ENCODE measurements at places on chromosomes 6 and 20. TPM values are rescaled to one million over a fixed set of nuclear protein-coding genes. Genes with fewer than 3 reads are reported as not detected.
A peak's percentile ranks its signal among the peaks of the same experiment; 100 is the strongest.

The NKAIN4 gene
- 4.8 TPM for total RNA-seq

The SLC17A2 gene
- total RNA-seq, result not detected

The AIF1 gene
- total RNA-seq, result not detected

The MATN4 gene
- not detected for total RNA-seq

The GPRC6A gene
- not detected for total RNA-seq

The HEY2 gene
- total RNA-seq, result 0.34 TPM

The SLC35D3 gene
- not detected for total RNA-seq

The ADGB gene
- not detected for total RNA-seq

The GSTA2 gene
- total RNA-seq, result not detected

The SPATS1 gene
- not detected for total RNA-seq

The TREM1 gene
- not detected for total RNA-seq

The BMP2 gene
- total RNA-seq, result 26.9 TPM

The GNRH2 gene
- 0.48 TPM for total RNA-seq

GRCh38 chr6:39177130-39177529, 52.1 kb downstream of the KCNK5 start:
- no peak for DNase-seq

- no peak for DNase-seq
Measured at GRCh38 chr6:47168180-47168579, 126.0 kb upstream of the ADGRF1 start.

DNA sequence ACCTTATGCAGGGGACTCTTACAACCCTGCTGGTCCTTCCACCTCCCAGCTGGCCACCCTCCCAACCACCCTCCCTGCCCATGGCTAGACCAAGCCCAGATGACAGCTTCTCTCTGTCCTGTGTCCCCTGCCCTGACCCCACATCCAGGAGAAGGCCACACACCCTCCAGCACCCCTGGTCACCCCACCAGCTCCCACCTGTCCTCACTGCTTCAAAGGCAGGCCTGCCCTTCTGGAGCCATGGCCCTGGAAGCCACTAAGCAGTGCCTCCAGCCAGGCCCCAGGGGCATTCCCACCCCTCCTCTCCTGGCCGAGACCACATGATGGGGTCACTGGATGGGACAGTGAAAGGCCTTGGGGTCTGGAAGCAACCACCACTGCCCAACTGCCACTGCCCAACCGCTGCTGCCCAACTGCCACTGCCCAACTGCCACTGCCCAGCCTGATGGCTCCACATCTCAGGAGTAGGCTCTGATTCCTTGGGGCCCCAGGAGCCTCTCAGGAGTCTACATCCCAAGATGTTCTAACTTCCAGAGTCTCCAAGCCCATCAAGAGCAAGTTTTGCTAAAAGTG, 30.5 kb downstream of the UBD start:
- DNase-seq, result no peak

- DNase-seq, result no peak
Measured at GRCh38 chr6:106538145-106538544, 91.2 kb downstream of the RTN4IP1 start.

GRCh38 chr20:41577129-41578009, 40.8 kb downstream of the CHD6 start:
- no peak for DNase-seq

DNA sequence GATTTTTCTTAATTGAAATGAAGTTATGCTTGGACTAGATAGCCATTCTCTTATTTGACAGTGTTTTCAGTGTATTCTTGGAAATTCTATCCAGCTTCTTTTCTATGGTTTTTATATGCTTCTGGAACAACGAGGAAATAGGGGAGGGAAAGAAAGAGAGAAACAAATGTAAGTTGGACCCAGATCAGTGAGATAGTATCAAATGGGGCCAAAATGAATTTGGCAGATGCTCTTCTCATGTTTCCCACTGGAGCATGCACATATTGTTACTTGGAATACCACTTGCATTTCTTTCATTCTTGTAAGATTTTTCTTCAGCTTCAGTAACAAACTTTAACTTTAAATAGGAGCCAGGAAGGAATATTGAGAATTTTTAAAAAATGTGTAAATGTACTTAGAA, 312.3 kb downstream of the PRL start:
- no peak for DNase-seq

DNA sequence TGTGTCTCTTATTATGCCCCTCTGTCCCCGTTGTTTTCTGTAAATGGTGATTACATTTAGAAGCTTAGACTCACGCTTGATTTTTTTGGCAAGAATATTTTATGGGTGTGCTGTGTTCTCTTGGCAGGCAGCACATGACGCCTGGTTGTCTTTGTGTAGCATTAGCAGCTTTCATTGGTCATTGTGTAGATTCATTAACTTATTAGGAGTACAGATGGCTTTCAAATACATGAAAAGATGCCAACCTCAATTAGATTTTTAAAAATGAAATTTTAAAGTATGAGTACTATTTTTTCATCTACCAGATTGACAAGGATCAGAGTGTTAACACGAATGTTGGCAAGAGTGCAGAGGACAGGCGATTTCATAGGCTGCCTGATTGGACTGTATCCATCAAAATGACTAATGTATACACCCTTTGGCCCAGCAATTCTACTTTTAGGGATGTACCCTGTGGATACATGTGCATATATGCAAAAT, 15.2 kb downstream of the COX4I2 start:
- no peak for DNase-seq

DNA sequence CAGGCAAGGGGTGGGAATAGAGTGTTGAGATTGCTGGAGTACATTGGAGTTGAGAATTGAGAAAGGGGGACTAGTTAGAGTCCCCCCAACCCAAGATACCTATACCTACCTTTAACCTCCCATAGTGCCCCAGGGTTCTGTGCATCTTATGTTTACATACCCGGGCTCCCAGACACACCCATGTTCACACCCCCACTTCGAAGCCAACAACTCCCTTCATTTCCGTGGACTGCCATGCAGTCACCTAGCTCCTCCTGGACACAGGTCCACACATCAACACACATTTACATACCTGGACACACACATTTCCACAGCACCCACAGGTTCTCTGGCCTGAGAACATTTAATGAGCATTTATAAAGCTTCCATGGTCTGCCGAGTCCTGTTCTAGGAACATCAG, 5.1 kb downstream of the TMEM63B start:
- no peak for DNase-seq

- DNase-seq, result no peak
Measured at GRCh38 chr6:161023316-161023715, 31.7 kb downstream of the MAP3K4 start.

DNA sequence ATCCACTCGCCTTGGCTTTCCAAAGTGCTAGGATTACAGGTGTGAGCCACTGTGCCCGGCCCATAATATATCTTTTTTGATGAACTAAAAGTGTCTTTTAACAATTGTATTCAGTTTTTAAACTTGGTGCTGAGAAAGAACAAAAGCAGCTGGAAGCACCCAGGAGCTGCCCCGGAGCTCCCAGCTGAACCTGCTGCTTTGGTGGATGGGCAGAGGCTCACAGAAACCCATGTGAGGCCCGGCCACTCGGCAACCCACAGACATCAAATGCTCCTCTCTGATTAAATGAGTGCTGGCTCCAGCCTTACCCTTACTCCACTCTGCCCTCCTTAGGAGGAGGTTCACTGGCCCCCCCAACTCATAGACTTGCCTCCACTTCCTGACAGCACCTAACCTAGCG, 59.4 kb upstream of the FRMD1 start:
- no peak for DNase-seq

- no peak for DNase-seq
Measured at GRCh38 chr6:119738425-119738824, 388.9 kb upstream of the MAN1A1 start.

GRCh38 chr20:59104831-59105230, 58.8 kb upstream of the ZNF831 start:
- DNase-seq, result no peak

GRCh38 chr6:154501578-154501868, 9.0 kb downstream of the CNKSR3 start:
- no peak for DNase-seq

DNA sequence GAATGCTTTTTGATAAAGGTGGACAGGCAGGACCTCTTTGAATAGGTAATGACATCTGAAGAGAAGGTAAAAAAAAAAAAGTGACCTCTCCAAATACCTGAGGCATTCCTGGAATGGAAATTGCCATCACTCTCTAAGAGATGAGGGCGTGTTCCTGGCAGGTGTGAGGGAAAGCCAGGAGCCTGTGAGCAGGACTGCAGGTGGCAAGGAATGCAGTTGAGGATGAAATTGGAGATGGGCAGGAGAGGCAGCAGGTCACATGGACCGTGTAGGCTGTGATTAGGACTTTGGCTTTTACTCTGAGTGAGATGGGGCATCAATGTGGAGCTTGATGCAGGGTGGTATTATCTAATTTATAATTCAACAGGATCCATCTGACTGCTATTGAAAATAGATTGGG, 227.4 kb downstream of the LRFN2 start:
- DNase-seq, result no peak

- DNase-seq, result no peak
Measured at GRCh38 chr6:6845603-6846002, 257.1 kb downstream of the LY86 start.

DNA sequence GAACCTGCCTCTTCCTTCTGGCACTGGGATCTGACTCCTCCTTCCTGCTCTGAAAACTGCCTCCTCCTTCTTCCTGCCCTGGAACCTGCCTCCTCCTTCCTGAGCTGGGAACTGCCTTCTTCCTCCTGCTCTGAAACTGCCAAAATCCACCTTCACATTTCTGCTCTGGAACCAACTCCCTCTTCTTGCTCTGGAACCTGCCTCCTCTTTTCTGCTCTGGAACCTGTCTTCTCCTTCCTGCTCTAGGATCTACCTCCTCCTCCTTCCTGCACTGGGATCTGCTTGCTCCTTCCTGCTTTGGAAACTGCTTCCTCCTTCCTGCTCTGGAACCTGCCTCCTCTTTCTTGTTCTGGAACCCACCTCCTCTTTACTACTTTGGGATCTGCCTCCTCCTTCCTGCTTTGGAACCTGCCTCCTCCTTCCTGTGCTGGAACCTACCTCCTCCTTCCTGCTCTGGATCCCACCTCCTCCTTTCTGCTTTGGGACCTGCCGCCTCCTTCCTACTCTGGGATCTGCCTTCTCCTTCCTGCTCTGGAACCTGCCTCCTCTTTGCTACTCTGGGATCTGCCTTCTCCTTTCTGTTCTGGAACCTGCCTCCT, 315.5 kb downstream of the PRL start:
- no peak for DNase-seq

- DNase-seq, result no peak
Measured at GRCh38 chr6:162108041-162108440, 619.5 kb downstream of the PRKN start.

GRCh38 chr20:1291191-1291741, 25.2 kb downstream of the SNPH start:
- DNase-seq, result peak; percentile 25

DNA sequence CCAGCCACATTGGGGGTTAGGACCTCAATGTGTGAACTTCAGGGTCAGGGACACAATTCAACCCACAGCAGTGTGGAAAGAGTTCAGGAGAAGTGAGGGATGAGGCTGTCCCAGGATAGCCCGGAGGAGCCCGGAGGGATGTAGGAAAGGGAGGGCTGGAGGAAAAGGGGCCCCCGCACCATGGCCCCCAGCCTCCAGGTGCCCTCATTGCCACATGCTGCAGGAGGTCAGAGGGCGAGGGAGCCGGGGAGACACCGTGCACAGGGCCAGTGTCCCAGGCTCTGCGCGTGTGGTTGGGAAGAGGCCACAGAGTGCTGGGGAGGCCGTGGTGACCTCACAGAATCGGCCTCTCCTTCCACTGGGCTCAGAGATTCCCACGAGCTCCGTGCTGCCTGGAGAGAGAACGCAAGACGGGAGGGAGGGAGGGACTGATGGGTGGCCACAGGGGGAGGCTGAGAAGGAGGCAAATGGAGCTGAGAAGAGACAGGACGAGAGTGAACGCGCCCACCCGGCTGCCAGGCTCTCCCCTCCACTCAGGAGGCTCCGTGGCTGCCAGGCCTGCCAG, 215.1 kb downstream of the DLL1 start:
- DNase-seq, result no peak

GRCh38 chr20:14049111-14049510, 53.8 kb downstream of the MACROD2 start:
- no peak for DNase-seq

GRCh38 chr6:156852147-156852857, 75.1 kb downstream of the ARID1B start:
- no peak for DNase-seq

DNA sequence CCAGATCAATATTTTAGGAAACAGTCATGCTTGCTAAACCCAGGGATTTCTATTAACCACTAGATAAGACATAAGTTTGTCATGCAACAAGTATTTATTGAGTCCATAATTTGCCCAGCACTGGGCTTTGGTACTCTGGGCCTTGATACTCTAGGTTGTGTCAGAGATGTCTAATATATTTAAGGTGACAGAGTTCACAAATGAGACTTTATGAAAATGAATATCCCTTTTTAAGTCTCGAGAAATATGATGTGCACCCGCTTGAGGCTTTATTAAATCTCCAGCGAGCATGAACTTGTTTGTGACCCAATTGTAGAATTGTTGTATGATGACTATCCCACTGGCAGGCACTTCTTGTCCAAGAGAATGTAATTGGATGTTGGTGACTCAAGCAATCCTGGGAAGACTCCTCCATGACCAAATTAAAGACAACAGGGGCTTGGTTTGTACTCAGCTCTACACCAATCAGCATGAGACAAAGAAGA, 109.2 kb downstream of the ESR1 start:
- DNase-seq, result no peak

DNA sequence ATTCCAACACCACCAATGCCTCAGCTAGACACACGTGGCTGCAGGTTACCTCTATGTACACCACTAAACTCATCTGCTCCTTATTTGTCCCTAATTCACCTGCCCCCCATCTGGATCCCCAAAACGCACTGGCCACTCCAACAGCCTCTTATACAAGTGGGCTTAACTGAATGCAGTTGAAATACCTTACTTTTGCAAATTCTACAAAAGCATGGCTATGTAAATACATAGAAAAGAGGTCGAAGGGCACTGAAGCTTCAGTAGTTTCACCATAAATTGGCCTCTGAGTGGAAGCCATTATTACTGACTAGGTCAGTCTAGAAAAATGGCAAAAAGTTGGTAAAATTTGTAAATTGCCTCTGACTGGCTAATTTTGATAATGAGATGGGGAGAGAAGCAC, 11.1 kb upstream of the PPP1R3G start:
- DNase-seq, result no peak

DNA sequence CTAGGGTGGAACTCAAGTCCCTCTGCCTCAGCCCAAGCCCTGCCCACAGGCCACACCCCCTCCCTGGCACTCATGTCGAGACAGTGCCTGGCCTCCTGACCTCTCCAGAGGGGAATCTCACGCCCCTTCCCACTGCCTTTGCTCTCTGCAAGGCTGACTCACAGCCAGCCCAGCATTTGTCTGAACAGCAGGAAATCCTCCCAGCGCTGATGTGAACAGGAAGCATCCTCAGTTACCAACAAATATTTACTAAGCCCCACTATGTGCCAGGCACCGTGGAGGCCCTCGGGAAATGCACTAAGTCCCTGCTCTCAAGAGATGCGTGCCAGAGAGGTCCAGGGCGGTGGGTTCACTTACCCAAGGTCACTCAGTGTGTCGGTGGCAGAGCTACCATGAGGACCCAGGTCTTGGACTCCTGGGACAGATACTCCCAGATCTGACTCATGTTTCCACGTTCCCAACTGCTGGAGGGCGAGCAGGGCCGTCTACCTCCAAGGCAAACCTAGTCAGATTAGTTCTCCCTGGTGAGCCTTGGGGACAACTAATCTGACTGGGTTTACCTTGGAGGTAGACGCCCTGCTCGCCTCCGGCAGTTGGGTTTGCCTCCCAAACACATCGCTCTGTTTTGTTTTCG, 7.8 kb downstream of the ADA start:
- peak; percentile 98 for DNase-seq
